ENCODE measurements at places on chromosomes 12 and 14. TPM values are rescaled to one million over a fixed set of nuclear protein-coding genes. Genes with fewer than 3 reads are reported as not detected.

TMTC1 gene
- polyA plus RNA-seq = not detected

GALNT6 gene
- polyA plus RNA-seq = 3.3 TPM

CMA1 gene
- polyA plus RNA-seq = not detected

PIWIL1 gene
- polyA plus RNA-seq = not detected

DNA sequence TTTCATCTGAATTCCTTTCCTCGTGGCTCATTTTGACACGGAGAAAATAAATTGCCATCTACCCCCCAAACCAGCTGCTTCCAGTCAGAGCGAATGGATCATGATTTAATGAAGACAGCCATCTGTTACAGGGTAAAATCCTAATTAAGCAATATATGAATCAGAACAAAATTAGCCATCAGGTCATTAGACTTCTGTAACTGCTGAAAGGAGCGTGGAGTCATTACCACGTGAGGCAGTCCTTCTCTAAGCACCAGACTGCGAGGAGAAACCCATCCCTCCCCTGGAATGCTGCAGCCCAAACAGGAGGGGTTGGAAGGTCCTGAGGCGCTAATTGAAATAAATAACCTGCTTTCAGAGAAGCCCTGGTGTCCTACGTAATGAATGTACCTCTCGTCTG is 51.1 kb upstream of the TCL1A start:
- H3K4me1 ChIP-seq = peaks cover 25% of the 10 kb centered on the region
- H3K27me3 ChIP-seq = peaks cover 8% of the 10 kb centered on the region
- H3K27ac ChIP-seq = no peak overlapping the region
- H3K4me3 ChIP-seq = no peak overlapping the region

- no peaks in the 10 kb centered on the region for H3K36me3 ChIP-seq
- H3K27me3 ChIP-seq = peaks cover 13% of the 10 kb centered on the region
- H3K4me3 ChIP-seq = no peak overlapping the region
- no peak overlapping the region for H3K27ac ChIP-seq
Observed at GRCh38 chr14:100764471-100765115, 37.9 kb downstream of the DLK1 start.

DNA sequence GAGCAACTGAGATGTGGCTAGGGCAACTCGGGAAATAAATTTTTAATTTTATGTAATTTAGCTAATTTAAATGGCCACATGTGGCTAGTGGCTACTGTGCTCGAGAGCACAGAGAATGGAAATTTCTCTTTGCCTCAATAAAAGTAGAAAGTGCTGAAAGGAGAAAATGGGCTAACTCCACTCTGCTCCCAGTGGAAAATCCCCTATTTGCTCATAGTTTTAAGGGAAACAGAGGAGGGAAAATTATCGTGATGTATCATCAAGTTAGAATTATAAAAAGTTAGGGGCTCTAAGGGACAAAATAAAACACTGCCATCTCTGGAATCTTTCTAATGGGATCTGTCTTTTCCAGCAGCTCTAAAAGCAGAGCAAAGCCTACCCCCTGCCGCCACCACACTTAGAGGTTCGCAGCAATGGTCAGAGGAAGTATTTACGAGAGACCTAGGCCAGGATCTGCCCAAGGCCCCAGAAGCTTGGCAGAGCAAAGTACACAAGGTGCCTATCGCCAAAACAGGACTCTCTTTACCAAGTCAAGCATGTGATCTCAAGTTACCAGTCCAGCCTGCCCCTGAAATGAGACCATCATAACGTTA is 220.7 kb downstream of the PPM1H start:
- no peaks in the 10 kb centered on the region for H3K27me3 ChIP-seq
- no peaks in the 10 kb centered on the region for H3K4me1 ChIP-seq
- H3K36me3 ChIP-seq = no peaks in the 10 kb centered on the region
- no peak for DNase-seq
- H3K27ac ChIP-seq = no peak overlapping the region

Data from naive B cell (primary cell).